ENCODE measurements at places on chromosomes 6 and 20.

DNA sequence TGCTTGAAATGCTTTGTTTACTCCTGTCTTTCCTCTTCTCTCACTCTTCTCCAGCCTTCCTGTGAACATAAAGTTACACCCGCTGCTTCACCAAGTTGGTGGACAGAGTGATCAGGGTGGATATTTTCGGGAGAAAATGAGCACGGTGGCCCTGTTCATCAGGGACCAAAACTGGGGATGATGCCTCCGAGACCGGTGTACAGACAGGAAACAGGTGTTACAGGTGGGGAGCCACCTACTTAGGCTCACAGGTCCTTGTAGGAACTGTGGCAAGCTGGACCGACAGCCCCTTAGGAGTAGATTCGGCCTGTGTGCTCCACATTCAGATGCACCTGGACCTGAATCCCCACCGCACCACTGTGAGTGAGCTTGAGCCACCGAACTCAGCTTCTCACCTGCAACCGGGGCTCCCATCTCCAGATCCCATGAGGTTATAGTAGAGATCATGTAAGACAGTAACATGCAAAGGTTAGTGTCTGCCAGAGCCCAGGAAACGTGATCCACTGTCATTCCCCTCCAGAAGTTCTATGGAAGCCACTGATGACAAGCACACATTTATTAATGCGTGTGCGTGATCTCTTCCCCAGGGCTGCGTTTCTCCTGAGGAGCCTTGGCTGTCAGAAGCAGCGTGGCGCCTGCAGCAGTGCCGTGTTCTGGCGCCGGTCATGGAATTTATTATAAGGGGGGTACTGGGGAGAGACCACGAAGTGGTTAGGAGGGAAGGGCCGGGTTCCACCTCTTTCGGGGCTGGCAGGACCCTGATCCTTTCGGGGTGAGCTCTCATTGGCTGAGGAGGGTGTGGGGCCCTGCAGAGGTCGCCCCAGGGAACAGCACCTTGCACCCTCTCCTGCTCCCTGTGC, 94.2 kb downstream of the ERMARD start:
- no peak for DNase-seq

- DNase-seq = no peak
Measured at GRCh38 chr6:101398716-101399615, 5.5 kb downstream of the GRIK2 start.

- no peak for DNase-seq
Measured at GRCh38 chr20:19970256-19970765, 46.9 kb upstream of the NAA20 start.

DNA sequence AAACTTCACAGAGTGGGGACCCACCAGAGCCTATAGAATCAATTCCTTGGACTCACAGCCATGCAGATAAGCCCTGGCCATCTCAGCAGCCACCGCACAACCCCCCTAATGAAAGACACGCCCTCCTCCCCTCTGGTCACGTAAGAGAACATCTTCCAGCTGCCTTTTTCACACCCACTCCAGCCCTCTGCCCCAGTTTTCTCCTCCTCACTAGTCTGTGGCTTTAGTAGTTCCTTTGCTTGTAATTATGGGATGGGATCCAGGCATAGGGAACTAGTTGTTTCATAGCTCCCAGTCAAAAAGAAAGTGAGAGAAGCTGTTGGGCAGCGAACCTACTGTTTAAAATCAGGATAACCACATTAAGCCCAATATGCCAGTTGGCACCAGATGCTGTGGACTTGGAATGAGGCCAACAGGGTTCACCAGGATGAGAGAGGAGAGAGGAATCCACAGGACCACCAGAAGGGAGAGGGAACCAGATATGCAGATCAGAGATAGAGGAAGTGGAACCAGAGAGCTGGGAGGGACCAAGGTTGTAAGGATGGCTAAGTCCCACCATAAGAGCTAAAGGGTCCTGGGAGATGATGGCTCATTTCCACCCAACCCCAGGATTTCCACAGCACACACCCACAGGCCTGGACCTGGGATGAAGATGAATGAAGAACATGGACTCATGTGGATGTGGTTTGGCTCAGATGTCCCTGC, 9.0 kb upstream of the BTN3A1 start:
- no peak for DNase-seq

DNA sequence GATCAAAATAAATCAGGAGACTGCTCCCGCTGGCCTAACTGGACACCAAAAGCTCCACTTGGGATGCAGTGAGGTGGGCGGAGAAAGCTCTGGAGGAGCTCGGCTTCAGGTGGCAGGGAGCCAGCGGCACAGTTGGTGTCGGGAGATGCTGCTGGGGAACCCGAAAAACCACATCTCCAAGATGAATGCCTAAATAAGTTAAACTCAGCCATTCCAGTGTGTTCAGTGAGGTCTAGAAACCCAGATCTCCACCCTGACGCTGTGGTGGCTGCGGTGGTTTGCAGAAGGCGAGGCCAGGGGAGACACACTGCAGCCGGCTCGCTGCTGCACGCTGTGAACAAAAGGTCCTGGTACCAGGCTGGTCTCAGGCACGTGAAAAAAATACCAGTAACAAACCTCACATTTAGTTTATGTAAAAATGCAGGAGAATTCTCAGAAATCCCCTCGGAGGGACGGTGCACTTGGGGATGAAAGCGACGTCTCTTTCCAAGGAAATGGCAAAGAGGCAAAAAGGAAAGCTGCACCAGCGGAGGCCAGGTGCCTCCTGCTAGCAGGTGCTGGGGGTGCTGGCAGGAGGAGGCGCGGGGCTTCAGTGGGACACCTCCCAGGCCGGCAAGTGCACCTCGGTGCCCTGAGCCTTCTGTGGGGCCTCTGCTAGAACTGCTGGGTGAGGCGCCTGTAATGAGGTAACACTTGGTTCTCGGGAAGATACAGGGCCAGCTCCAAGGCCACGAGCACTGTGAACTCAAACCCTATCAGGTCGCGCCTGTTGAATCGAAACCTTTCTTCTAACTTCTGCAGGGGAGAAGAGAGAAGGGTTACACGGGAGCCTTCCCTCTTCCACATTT, 3.6 kb downstream of the RPS21 start:
- DNase-seq = no peak

DNA sequence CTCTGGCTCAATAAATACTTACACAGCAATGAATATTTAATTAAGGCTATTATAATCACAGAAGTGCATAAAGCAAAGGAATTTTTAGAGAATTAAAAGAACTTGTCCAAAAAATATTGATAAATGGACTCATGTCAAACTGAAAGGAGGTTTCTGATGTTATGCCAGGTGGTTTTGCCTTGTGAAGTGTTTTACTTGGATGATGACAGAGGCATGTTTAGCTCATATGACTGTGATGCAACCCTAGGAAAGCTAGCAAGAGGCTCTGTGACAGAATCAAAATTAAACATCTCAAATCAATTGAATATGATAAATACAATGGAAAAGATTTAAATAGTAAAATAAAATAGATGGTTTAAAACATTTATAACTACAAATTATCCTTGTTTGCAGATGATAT, 137.3 kb downstream of the TMEM200A start:
- peak; percentile 89 for DNase-seq

GRCh38 chr6:106339334-106340029, 13.9 kb upstream of the ATG5 start:
- DNase-seq = peak; percentile 87

DNA sequence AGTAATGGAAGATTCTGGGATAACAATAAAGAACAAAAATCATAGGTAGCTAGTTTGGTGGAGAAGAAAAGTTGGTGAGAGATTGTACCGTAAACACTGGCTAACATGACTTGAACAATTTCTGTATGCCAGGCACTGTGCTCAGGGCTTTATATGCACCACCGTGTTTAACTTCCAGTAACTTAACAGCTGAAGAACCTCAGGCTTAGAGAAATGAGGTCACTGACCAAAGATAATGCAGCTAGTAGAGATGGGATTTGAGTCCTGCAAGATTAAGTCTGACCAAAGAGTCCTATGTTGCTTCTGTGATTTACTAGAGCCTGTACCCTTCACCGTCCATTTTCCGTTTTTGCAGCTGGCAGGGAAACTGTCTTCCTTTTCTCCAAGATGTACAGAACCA, 2.7 kb downstream of the CSTF1 start:
- no peak for DNase-seq

- DNase-seq = peak; percentile 61
Measured at GRCh38 chr6:123594776-123595175, 42.0 kb downstream of the TRDN start.

- DNase-seq = no peak
Measured at GRCh38 chr20:19016140-19016497, 196.3 kb upstream of the SLC24A3 start.

- DNase-seq = no peak
Measured at GRCh38 chr20:15039088-15039752, 701.8 kb upstream of the FLRT3 start.

- no peak for DNase-seq
Measured at GRCh38 chr20:44051661-44052000, 135.4 kb downstream of the JPH2 start.

- no peak for DNase-seq
Measured at GRCh38 chr6:8659404-8660189, 224.3 kb upstream of the SLC35B3 start.

DNA sequence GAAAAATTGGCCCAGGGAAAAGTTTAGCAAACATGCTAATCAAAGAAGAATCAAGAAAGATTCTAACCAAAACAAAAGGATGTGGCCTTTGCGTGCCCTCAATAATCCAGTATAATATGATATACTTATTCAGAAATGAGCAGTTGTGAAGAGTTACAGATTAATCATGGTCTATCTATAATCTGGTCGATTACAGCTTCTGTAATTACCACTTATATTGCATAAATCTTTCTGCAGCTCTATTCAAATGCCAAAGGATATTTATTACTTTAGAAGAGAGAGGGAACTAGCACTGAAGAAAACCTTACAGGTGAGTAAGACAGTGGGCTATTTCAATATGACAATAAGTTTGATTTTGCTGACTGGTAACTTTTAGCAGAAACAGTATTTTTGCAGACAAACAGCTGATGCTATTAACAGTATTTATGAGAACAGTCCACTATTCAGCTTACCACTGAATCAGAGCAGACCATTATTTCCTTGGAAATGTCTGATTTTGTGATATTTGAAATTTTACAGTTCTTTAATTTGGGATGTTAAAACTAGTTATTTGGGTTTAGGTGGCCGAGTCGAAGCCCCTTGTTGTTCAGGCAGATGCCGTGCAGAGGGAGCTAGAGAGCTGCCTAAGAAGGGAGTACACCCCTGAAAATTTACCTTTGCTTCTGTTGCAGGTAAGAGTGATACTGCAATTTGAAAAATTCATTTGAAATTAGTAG, 92.2 kb downstream of the CEP57L1 start:
- DNase-seq = peak; percentile 78

- DNase-seq = no peak
Measured at GRCh38 chr6:7897461-7898192, 13.0 kb downstream of the TXNDC5 start.

All from OCI-M1 (cell line).